ENCODE measurements at places on chromosomes 11 and 22.
A peak's percentile ranks its signal among the peaks of the same experiment; 100 is the strongest.

- DNase-seq = peak; percentile 83
These were observed 4.9 kb downstream of the LTO1 start for GRCh38 chr11:69670158-69670845.

DNA sequence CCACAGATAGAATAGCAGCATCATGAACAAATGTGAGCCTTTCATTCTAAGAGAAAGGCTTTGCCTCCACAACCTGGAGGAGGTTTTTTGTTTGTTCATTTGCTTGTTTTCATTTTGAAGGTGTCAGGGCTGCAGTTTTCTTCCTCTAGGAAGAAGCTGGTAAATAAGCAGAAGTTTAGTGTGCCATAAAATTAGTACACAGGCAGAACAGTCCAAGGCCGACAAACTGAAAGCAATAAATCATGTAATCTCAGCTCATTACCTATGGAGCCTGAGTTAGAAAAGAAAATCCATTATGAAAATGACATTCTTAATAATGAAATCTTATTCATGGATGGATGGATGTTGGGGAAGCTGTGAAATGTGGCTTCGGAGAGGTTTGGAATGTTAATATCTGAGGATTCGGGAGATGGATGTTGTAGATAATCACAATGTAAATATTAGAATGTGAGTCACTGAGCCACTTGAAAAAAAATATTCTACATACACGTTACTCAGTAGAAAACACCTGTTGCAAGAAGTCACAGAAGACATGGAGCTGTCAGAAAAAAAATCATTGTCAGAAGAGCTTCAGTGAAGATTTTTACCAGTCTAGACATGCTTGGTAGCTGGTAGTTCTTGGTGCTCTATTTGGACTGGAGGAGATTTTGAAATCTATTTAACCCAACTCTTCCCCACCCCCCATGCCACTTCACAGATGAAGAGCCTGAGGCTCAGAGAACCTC lies 15.0 kb upstream of the ZDHHC13 start:
- no peak for DNase-seq

- no peak for DNase-seq
These were observed 10.5 kb upstream of the MGAT3 start for GRCh38 chr22:39446239-39446721.

- DNase-seq = no peak
These were observed 13.1 kb upstream of the YAP1 start for GRCh38 chr11:102097186-102097585.

GRCh38 chr22:27311698-27312550 lies 489.6 kb downstream of the MN1 start:
- no peak for DNase-seq

DNA sequence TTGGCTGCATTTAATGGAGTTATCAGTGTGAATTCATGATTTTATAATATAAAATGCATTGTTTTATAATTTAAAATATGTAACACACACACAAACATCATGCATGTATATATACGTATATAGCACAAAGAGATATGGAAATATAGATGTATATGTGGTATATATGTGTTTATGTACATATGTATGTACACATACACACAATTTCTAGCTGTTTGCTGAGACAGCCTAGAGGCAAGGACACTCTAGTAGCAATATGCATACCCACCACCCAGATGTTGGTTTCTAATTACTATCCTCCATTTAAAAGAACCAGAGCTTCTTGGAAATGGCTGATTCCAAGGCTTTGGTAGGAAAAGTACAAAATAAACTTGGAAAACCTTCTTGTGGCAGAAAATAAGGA lies 50.4 kb downstream of the RBFOX2 start:
- DNase-seq = no peak

- DNase-seq = no peak
These were observed 414.5 kb upstream of the SYN3 start for GRCh38 chr22:33472462-33473344.

DNA sequence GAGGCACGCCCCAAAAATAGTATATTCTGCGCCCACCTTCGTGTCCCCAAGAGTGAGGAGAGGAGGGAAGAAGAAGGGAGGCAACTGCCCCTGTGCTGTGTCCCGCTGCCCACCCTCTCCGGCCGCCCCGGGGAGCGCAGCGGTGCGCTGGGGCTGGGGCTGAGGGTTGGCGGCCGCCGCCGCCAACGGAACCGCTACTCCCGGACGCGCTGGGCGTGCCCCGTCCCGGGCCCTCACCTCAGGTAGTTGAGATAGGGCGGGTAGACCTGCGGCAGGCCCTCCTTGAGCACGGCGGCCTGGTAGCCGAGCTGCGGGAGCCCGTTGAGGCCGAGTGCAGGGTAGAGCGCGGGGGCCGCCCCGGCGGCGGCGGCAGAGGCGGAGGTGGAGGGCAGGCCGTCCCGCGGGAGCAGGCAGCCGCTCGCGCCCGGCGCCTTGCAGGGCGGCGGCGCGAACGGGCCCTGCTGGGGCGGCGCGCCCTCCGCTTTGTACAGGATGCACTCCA lies 2.4 kb downstream of the PGR start:
- peak; percentile 22 for DNase-seq

- DNase-seq = no peak
These were observed 16.5 kb downstream of the P2RY2 start for GRCh38 chr11:73234471-73235181.

Data from mesothelial cell of epicardium (in vitro differentiated cells).